GM12891 (cell line): ENCODE measurements at places on chromosomes 4 and X.

- no peak for DNase-seq
Measured at GRCh38 chr4:111066887-111067286, 444.0 kb upstream of the PITX2 start.

GRCh38 chr4:130486186-130486585 is 1390.2 kb downstream of the C4orf33 start:
- DNase-seq, result no peak

GRCh38 chr4:60812811-60813210 is 387.3 kb upstream of the ADGRL3 start:
- no peak for DNase-seq

DNA sequence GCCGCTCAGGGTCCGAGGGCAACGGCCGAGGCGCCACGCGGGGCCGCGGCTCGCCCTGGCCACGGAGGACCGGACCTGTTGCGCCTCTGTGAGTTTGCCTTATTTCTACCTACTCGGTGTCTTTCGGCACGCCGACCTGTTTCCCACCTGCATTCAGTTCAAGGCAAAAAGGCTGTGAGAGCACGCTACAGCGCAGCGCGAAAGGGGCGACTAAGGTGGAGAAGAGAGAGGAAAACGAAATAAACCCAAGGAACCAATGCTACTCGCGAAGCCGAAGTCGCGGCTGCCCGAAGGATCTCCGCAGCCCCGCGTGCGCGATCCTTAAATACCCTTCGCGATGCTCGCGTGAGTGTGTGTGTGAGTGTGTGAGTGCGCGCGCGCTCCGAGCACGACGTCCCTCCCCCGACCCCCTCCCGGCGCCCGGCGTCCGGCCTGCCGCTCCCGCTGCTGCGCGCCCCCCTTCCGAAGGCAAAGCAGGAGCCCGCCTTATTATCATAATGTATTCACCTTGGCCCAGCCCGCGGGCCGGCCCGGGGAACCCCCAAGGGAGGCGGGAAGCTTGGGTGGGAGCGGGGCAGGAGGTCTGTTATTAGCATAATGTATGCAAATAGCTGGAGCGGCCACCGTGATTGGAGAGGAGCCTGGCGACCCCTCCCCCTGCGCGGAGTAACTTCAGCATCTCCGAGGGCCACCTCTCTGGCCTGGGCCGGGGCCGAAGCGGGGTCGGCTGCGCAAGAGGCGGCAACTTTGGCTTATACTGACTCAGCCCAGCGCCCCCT is at the start of gene COL25A1:
COL25A1 (minus strand) TSS at position 298 of the 779 bp plus-strand sequence.
- DNase-seq, result peak; percentile 11

GRCh38 chr4:142818031-142818430 is 28.1 kb downstream of the INPP4B start:
- no peak for DNase-seq

- no peak for DNase-seq
Measured at GRCh38 chrX:9561199-9561598, 96.3 kb downstream of the TBL1X start.

- no peak for DNase-seq
Measured at GRCh38 chrX:47179221-47179927, 14.3 kb upstream of the UBA1 start.

GRCh38 chr4:38920186-38920585 is 52.6 kb downstream of the FAM114A1 start:
- no peak for DNase-seq

- DNase-seq, result peak; percentile 82
Measured at GRCh38 chr4:7192252-7193029, at the start of gene SORCS2. TSS of gene SORCS2 (plus strand) at chr4:7192538.

- no peak for DNase-seq
Measured at GRCh38 chr4:182449186-182449929, 206.2 kb downstream of the TENM3 start.

DNA sequence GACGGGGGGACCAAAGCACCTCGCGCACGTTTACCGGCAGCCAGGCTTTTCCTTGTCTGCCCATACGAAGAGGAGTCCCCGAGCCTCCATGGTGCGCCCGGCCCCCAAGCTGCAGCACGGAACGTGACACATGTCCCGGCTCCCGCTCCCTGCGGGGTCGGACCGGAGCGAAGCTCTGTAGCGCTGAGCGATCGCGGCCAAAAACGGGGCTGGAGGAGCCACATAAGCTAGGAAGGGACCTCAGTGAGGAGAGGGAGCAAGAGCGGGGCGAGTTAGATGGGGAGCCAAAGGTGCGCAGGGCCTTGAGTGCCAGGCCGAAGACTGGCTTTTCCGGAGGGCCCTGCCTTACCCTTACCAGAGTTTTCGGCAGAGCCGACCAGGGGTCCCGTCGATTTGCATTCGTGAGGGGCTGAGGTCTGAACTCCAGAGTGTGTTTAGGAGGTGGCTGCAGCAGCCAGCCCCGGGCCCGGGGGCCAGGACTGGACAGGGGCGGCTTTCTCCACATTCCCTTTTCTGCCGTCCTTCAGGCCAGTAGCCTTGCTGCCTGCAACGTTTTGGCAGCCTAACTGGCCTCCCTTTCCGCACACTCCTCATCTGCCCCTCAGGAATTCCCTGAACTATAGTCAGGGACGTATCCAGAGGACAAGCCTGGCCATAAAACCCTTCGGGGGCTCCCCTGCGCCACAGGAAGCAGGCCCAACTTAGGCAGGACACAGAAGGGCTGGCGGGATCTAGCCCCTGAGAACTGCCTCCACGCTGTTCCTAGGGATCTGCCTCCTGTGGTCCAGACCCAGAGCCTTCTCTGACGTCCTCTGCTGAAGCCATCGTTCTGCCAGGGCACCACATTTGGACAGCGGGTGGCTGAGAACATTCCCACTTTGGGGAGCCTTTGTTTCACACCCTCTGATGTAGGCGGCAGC is 689 bp downstream of the SSR4 start:
- DNase-seq, result no peak

GRCh38 chr4:7661846-7662506 is 227.2 kb upstream of the PSAPL1 start:
- DNase-seq, result no peak

DNA sequence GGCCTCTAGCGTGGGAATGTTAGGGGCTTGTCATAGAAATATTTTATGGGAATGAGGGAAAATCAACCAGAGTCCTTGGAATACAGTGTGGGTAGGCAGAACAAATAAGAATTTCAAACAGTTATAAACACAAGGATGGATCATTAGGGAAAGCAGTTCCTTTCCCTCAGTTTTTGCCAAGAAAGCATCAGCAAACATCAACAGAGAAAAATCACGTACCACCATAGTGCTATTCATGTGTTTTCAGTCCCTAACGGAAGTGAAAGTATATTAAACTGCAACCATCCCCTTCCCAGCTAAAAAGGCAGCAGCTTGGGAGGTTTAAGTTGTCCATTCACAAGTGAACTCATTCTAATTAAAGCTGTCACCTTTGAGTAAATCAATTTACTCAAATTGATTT is 334.4 kb upstream of the PCDH18 start:
- no peak for DNase-seq

GRCh38 chr4:10094841-10095240 is 21.8 kb downstream of the WDR1 start:
- DNase-seq, result no peak

- no peak for DNase-seq
Measured at GRCh38 chr4:157095716-157096115, 19.8 kb downstream of the GLRB start.

DNA sequence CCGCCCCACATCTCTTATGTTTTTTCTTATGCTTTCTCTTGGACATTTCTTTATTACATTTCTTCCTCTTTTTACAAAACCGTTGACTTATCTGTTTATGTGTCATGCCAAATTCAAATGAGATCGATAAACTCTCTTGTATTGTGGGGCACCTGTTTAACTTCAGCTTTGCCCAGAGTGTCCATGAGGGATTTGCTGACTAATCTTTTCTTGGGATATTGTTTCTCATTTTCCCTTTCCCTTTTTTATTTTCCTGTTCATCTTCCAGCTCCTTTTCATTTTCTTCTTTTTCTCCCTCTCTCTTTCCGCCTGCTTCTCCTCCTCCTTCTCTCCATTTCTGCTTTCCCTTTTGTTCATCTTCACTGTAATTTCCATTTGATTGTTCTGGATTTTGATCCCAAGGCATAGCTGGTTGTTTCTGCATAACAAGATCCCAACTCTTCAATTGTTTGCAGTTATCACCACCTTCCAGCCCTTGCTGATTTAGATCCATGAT is 10.7 kb downstream of the TIMM8A start:
- DNase-seq, result no peak

GRCh38 chr4:71027611-71028010 is 34.2 kb downstream of the DCK start:
- no peak for DNase-seq

- DNase-seq, result no peak
Measured at GRCh38 chrX:13081395-13082205, 37.2 kb upstream of the FAM9C start.
